HCT116 (cell line): ENCODE measurements at places on chromosomes 1 and 21. TPM values are rescaled to one million over a fixed set of nuclear protein-coding genes. Genes with fewer than 3 reads are reported as not detected.

DNA sequence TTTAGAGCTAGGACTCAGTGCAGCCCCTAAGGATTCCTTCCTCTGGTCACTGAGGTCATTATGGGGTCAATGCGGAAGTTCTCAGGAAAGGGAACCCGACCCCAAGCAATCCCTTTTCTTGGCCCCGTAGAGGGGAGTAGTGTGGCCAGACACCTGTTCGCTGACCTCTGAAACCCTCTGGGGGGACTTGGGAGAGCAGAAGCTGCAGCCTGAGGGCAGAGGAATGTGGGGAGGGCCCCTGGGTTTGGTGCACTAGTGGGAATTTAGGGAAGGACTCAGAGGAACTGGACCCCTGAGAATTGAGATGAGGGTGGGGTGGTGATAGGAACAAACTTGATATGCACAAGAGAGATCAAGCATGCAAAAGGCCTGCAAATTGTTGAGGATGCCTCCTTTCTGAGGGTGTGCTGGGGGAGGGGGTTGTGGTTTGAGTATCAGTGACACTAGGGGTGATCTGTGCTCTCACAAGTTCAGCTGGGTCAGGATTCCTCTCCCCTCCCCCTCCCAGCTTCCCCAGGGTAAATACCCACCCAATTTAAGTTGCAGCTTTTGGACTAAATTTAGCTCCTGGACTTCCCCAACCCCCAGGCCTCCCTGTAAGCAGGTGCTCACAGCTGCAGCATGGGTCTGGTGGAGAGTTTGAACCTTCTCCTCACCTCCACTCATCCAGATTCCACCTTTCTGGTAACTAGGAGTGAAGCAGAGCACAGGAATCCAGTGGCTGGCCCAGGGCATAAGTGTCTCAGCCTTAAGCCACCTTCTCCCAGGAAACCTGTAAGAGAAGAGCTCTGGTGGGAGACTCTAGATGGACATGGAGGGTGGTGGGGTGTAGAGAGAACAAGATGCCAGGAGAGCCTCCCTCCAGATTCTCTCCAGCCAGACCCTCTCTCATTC, 13.5 kb downstream of the ADAMTSL4 start:
- no peak for DNase-seq
- H3K27ac ChIP-seq: peak overlapping the region; percentile 95
- peaks cover 46% of the 10 kb centered on the region for H3K4me1 ChIP-seq
- no peaks in the 10 kb centered on the region for H3K36me3 ChIP-seq
- H3K4me3 ChIP-seq: peak overlapping the region; percentile 68

DNA sequence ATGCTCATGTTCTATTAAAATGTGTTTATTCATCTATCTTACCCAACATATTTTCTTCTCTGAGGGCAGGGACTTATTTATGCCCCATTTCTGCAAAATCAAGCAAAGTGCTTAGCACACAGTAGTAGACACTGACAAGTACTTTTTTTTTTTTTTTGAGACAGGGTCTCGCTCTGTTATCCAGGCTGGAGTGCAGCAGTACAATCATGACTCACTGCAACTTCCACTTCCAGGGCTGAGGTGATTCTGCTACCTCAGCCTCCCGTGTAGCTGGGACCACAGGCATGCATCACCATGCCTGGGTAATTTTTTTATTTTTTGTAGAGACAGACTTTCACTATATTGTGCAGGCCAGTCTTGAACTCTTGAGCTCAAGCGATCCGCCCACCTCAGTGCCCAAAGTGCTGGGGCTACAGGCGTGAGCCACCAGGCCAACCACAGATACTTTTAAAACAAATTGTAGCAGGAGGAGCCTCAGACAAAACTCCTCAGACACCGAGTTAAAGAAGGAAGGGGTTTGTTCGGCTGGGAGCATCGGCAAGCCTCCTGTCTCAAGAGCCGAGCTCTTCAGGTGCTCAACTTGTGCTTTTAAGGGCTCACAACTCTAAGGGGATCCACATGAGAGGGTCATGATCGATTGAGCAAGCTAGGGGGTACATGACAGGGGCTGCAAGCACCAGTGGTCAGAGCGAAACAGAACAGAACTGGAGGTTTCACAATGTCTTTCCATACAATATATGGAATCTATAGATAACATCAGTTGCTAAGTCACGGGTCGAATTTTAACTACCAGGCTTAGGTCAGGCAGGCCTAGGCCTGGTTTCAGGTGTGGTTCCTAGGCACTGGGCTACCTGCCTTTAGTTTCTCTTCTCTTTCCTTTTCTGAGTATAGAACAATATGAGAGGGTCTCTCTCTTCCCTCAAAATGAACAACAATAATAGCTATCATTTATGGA, 5.7 kb upstream of the TMEM167B start:
- H3K36me3 ChIP-seq: no peaks in the 10 kb centered on the region
- peaks cover 16% of the 10 kb centered on the region for H3K4me1 ChIP-seq
- no peak overlapping the region for H3K4me3 ChIP-seq
- DNase-seq: no peak
- H3K27me3 ChIP-seq: no peaks in the 10 kb centered on the region
- no peak overlapping the region for H3K27ac ChIP-seq

GRCh38 chr21:14615359-14615974, 69.4 kb upstream of the SAMSN1 start:
- DNase-seq: no peak
- H3K4me1 ChIP-seq: no peaks in the 10 kb centered on the region
- no peak overlapping the region for H3K27ac ChIP-seq
- H3K4me3 ChIP-seq: no peak overlapping the region
- H3K27me3 ChIP-seq: no peaks in the 10 kb centered on the region

Gene LY9
- total RNA-seq: 0.22 TPM

- no peak for DNase-seq
- H3K4me1 ChIP-seq: no peaks in the 10 kb centered on the region
- H3K27ac ChIP-seq: no peak overlapping the region
- no peak overlapping the region for H3K4me3 ChIP-seq
- H3K27me3 ChIP-seq: no peaks in the 10 kb centered on the region
Measured at GRCh38 chr1:221858818-221859611, 117.1 kb upstream of the DUSP10 start.

DNA sequence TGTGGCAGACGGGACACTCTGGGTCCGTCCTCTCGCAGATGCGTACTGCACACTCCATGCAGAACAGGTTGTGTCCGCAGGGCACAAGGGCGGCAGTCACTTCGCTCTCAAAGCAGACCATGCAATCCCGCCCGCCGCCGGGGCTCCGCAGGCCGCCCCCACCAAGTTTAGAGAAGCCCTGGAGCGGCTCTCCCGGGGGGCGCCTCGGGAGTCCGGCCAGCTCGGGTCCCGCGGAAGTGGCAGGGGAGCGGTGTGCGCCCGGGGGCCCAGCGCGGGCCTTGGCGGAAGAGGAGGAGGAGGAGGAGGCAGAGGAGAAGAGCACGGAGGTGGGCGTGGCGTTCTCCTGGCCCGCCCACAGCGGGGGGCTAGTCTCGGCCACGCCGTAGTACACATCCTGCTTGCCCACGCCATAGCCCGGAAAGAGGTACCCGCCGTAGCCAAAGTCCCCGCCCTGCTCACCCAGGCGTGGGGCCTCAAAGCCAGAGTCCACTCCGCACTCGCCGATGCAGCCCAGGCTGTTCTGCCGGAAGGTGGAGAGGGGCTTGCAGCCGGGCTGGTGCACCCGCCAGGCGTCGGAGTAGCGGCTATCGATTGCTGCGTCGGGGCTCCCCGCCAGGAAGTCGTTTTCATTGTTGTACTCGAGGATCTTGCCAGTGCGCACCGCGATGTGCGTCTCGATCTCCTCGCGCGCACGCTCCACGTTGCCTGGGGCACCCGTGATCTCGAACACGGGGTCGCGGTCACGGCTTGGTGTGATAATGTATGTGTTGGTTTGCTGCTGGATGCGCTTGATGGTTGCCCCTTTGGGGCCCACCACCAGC, 5.4 kb downstream of the MEX3A start:
- H3K27ac ChIP-seq: no peak overlapping the region
- peaks cover 10% of the 10 kb centered on the region; the same call in 1 of the 2 replicates for H3K36me3 ChIP-seq
- no peak for DNase-seq
- no peaks in the 10 kb centered on the region for H3K27me3 ChIP-seq

Gene IPO13
- total RNA-seq: 18.7 TPM

GRCh38 chr1:190124068-190124467, 353.6 kb downstream of the BRINP3 start:
- H3K27me3 ChIP-seq: no peaks in the 10 kb centered on the region
- H3K4me3 ChIP-seq: no peak overlapping the region
- H3K36me3 ChIP-seq: no peaks in the 10 kb centered on the region
- no peaks in the 10 kb centered on the region for H3K4me1 ChIP-seq

- H3K4me1 ChIP-seq: no peaks in the 10 kb centered on the region
- no peak for DNase-seq
- H3K27ac ChIP-seq: no peak overlapping the region
- no peak overlapping the region for H3K4me3 ChIP-seq
- no peaks in the 10 kb centered on the region for H3K36me3 ChIP-seq
- H3K27me3 ChIP-seq: no peaks in the 10 kb centered on the region
Measured at GRCh38 chr1:115088115-115088778, 1.1 kb downstream of the TSPAN2 start.

- no peak overlapping the region for H3K4me3 ChIP-seq
- no peaks in the 10 kb centered on the region for H3K27me3 ChIP-seq
- H3K4me1 ChIP-seq: no peaks in the 10 kb centered on the region
- no peaks in the 10 kb centered on the region for H3K36me3 ChIP-seq
- no peak overlapping the region for H3K27ac ChIP-seq
Measured at GRCh38 chr1:63747445-63747844, 26.4 kb upstream of the ROR1 start.

- H3K27me3 ChIP-seq: peaks cover 53% of the 10 kb centered on the region
- no peak for DNase-seq
- no peaks in the 10 kb centered on the region for H3K36me3 ChIP-seq
Measured at GRCh38 chr1:60863131-60863530, 219.2 kb upstream of the NFIA start.
